ENCODE measurements at places on chromosomes 13 and 19.

DNA sequence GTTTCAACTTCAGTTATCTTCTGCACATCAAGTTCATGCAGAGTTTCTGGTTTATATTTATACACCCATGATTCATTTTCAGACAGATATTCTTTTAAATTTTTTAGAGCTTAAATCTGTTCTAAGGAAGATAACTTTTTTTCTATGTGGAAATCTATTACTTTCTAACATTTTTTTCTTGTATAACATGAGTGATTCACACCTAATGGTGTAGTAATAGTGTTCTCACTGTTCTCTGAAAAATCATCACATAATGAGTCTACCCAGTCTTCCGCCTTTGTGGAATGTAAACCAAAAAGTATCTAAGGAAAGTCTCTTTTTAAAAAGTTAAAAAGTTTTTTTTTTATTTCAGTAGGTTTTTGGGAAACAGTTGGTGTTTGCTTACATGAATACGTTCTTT is 70.8 kb downstream of the FNDC3A start:
- no peak for DNase-seq

DNA sequence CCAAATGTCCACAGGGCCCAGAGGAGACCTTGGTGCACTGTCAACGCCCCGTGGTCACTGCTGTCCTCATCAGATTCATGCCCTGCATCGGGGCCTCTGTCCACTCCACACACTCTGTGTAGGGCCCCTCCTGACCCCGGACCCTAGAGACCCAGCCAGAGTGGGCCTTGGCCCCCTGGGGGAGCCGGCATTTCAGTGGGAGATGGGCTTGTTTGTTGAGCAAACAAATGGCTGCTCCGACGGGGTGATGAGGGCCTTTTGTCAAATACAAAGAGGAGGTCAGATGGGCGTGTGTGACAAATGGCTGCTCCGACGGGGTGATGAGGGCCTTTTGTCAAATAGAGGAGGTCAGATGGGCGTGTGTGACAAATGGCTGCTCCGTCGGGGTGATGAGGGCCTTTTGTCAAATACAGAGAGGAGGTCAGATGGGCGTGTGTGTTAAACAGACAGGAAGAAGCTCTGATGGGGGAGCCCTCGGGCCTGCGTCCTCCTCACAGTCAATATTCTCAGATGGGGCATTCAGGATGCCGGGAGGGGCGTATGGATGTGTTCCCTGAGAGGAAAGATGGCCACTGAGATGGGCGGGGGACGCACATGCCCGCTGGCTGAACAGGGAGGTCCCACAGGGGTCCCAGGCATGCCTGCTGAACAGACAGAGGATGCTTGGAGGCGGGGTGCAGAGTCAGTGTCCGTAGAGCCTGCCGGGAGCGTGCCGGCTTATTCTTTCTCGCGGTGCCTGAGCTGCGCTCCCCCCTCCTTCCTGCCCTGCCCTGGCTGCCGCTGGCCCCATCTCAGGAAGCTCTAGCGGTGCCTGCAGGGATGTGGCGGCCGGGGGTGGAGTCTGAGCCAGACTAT is 36.3 kb downstream of the SMIM24 start:
- DNase-seq: no peak

DNA sequence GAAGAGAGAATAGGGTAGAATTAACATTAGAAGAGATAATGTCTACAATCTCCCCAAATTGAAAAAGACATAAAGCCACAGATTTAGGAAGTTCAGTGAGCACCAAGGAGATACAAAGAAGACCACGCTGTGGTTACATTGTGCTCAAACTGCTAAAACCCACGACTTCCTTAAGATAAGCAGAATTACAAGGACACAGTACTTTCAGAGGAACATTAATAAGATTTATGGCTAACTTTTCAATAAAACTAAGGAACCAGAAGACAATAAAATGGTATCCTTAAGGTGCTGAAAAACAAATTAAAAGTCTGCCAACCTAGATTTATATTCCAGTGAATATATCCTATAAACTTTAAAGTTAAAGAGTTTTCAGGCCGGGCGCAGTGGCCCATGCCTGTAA is 7.4 kb upstream of the IL17D start:
- DNase-seq: no peak

DNA sequence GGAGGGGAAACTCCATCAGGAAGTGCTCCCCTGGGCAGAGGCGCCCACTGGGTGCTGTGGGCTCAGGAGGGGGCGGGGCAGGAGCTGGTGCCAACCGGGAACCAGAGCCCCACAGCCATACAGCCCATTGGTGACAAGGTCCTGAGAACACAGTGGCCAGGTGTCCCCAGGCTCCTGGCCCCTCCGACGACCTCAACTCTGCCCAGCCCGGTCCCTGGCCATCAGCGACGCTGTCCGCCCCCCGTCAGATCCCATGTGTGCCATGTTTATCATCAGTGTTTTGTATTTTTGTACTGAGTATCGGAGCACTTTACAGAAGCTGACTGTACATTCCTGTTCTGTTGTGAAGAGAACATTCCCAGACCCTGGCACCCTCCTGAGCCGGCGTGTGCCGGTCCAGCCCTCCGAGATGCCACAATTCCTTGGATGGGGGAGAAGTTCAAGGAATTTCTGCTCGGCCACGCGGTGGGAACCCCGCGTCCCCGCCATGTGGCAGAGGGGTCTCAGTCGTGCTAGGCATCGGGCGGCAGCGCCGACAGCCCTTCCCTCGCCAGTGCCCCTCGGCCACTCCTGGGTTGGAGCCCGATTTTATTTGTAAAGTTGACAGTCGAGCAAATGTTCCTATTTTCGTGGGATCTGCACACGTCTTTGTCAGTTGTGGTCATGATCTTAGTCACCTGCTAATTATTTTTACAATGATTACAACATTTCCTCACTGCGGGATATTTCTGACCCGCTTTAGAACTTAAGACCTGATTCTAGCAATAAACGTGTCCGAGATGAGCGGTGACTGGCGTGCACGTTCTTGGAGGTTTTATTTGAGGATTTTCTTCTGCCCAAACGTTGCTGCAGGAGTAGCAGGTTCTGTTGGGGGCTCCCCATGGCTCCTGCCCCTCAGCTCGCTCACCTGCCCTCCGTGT is 16.9 kb downstream of the PEX11G start:
- no peak for DNase-seq

- DNase-seq: no peak
These were observed 211.5 kb downstream of the URI1 start for GRCh38 chr19:30153326-30154210.

GRCh38 chr13:45564133-45564776 is 51.3 kb downstream of the ERICH6B start:
- no peak for DNase-seq

Measured in stimulated activated naive CD4-positive, alpha-beta T cell treated with Interleukin-2 at 50 U/mL for 16 hours (primary cell).